ENCODE measurements at places on chromosomes 5 and 9.

GRCh38 chr9:101477214-101477613 lies 41.6 kb upstream of the ALDOB start:
- DNase-seq = no peak

DNA sequence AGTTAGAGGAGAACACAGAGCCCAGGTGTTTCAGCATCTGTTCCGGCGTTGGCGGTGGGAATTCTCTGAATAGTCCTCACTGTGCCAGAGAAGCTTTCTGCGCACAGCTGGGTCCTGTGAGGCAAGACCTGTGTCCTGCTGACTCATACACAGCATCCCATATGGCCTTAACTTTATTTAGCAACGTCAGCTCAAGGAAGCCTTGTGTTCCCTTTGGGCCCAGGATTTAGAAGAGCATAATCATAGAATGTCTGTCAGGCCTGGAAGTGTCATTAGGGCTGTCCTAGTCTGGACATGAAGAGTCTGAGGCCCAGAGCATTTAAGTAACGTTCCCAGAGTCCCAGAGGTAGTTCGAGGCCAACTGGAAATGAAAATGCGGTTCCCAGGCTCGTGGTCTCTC lies 188.6 kb upstream of the DMRT1 start:
- peak; percentile 23 for DNase-seq

- DNase-seq = no peak
Measured at GRCh38 chr9:133151041-133151440, 12.7 kb downstream of the GBGT1 start.

DNA sequence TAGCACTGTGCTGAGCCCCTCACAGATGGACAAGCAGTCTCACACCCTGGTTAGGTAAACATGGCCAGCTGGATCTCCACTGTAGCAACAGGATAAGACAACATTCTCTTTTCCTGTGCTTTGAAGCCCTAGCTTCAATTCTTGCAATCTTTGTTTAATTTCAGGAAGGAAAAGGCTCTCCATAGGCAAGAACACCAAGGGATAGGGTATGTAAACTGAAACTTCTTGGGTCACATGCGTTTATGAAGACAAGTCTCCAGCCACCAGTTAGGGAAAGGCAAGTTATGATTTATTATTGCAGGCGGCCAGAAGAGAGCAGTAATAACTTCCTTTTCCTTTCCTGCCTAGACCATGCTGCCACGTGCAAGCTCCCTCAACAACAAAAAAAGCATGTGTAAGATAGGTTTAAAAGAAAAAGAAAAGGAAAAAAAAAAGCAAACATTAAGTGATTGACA lies 50.1 kb upstream of the POU5F2 start:
- DNase-seq = no peak

GRCh38 chr9:7827056-7827455 lies 27.5 kb upstream of the DMAC1 start:
- no peak for DNase-seq

- DNase-seq = no peak
Measured at GRCh38 chr5:52015760-52016159, 632.5 kb downstream of the ISL1 start.

- no peak for DNase-seq
Measured at GRCh38 chr9:14403081-14403480, 89.1 kb upstream of the NFIB start.

DNA sequence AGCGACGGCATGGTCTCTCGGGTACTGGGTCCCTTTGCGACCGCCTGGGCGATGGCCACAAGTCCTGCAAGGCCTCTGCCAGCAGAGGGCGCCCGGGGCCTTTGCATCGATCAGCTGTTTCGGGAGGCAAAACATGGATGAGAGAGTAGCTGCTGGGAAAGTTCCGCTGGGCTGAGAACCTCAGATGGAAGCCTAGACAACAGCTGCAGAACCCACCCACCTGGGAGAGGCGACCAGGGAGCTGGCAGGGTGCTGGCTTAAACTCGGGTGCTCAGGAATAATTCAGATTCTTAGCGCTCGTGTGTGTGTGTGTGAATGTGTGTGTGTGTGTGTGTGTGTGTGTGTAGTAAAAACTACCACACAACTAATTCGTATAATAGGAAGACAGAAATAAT lies 50.0 kb downstream of the TRIM32 start:
- peak; percentile 74 for DNase-seq

- no peak for DNase-seq
Measured at GRCh38 chr5:152188251-152188650, 216.8 kb downstream of the NMUR2 start.

GRCh38 chr5:1763548-1763911 lies 36.1 kb downstream of the MRPL36 start:
- DNase-seq = peak; percentile 78

DNA sequence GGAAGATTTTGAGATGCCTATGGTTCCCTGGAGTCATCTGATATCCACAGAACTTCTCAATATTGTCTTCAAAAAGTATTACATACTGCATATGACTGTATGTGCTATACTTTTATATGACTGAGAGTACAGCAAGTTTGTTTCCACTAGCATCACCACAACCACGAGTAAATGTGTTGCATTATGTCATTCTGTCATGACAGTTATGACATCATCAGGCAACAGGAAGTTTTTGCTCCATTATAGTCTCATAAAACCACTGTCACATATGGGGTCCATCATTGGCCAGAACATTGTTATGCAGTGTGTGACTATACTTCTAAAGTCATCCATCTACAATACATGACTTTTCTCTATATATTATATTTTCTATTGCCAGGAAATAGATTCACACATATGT lies 831.7 kb downstream of the SEMA5A start:
- no peak for DNase-seq

- DNase-seq = no peak
Measured at GRCh38 chr5:141001844-141002604, 35.7 kb downstream of the PCDHAC2 start.

- DNase-seq = no peak
Measured at GRCh38 chr5:134111741-134112647, 2.5 kb upstream of the TCF7 start.

- peak; percentile 37 for DNase-seq
Measured at GRCh38 chr9:14992081-14992480, 81.9 kb upstream of the FREM1 start.
